Lung microvascular endothelial cell (primary cell): ENCODE measurements at places on chromosomes 11 and 22.
A peak's percentile ranks its signal among the peaks of the same experiment; 100 is the strongest.

DNA sequence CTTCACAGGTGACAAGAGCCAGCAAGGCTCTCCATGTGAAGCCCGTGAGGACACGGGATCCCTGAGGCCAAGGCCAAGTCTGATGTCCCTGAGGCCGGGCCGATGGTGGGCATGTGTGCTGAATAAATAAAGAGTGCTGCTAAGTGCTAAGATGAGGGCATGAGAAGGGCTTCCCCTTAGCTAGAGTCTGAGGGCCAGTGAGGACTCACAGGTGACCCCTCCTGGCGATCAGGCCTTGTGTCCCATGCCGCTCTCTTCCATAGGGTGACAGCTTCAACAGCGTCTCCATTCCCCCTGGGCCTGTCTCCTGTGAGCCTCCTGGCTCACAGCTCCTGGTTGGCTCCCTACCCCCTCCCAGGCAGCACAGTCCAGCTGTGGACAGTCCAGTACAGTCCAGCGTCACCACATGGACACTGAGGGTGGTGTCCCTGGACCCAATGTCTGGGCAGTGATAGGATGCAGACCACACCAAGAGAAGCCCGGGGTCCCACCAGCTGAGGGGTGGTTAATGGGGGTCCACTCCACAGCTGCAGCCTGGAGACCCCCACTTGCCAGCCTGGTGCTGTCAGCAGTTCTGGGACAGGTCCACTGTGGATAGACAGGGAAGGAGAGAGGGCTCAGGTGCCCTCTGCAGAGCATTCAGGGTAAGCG, 1033.2 kb downstream of the TBC1D22A start:
- no peak for DNase-seq

DNA sequence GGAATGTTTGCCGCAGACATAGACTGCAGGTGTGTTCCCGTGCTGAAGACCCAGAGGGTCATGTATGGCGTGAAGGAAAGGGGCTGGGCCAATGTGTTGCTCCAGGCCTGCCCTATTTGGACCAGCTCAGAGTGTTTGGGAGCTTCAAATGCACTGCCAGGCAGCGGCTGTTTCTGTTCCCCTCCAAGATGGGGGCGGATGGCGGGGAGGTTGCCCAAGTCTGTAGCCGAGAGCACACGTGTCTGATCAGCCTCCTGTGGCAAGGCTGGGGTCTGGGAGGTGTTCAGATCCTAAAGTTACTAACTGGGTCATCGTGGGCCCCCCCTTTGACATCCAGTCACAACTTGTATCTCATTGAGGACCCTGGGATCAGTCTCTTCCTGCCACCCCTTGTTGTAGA, 45.5 kb downstream of the CACNA1I start:
- no peak for DNase-seq

DNA sequence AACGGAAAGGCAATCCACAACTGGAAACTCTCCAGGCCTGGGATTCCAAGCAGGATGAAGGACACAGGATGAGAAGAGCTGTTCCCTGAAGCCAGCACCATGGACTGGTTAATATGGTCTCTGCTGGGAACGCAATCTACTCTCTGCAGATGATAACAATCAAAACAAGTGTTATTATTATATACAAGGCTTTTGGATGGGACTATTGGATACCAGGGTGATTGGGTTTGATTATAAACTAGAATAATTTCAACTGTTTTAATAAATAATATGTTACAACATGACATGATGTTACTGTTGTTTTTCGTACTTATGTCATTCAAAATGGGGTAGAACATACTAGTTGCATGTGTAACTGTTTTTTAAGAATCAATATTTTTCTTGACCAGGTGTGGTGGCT, at the start of gene OR52R1:
OR52R1 (minus strand) TSS at position 101 of the 400 bp plus-strand sequence; CDS start at position 101, 0 bp downstream.
- no peak for DNase-seq

DNA sequence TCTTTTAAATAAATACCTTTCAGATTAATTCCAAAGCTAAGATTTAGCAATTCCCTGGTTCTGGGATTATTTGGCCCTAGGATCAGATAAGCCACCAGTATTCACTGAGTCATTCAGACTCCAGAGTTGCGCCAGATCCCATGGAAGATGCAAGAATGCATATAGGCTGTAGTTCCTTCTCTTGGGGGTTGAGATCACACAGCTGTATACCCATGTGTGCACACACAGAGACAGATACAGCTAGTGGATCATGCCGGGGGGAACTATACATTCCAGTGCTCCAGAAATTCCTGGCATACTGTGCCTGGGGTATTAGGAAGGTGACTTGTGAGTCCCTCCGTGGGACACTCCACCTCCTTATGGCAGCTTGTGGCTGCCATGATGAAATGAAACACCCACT, 75.4 kb downstream of the ZBTB16 start:
- no peak for DNase-seq

- no peak for DNase-seq
Observed at GRCh38 chr11:72969894-72970335, 155.7 kb downstream of the ATG16L2 start.

- DNase-seq: no peak
Observed at GRCh38 chr22:49036513-49036912, 791.2 kb downstream of the BRD1 start.

GRCh38 chr11:32115446-32115845, 24.6 kb downstream of the RCN1 start:
- DNase-seq: peak; percentile 39

DNA sequence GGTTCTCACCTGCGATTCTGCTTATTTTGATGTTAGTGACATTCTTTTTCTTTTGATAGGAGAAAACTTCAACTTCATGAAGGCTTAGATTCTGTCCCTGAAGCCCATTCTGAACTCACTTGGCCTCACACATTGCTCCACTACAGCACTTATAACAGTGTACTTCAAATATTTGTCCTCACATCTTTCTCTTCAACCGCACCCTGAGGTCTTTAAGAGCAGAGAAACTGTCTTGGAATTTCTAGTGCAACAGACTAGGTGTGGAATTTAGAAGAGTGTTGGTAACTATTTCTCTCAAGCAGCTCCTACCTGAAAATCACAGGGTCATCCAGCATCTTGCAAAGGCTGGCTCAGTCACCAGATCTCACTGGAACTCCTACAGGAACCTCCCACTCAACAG, 7.8 kb downstream of the MRGPRX3 start:
- DNase-seq: no peak

DNA sequence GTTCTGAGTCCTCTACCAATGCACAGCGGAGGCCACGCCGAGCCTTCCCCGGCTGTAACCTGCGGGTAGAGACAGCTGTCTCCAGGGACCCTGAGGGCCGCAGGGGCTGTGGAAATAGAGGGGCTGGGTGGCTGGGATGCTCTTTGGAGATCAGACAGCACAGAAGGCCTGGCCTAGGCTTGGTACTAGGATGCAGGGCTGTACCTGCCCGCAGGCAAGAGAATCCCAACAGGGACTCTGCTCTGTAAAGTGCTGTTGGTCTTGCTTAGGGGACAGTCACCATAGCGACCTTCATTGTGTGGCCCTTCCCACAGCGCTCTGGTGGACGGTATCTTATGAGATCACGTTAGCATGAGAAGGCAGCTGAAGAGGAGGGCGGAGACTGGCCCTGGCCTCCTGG, 11.3 kb upstream of the KCNJ5 start:
- DNase-seq: no peak

GRCh38 chr11:65428578-65429067, 6.0 kb downstream of the NEAT1 start:
- DNase-seq: no peak

GRCh38 chr11:7320306-7320705, 68.6 kb downstream of the SYT9 start:
- no peak for DNase-seq

GRCh38 chr11:115710980-115711379, 206.8 kb upstream of the CADM1 start:
- no peak for DNase-seq
